ENCODE measurements at places on chromosomes 11 and 22.

DNA sequence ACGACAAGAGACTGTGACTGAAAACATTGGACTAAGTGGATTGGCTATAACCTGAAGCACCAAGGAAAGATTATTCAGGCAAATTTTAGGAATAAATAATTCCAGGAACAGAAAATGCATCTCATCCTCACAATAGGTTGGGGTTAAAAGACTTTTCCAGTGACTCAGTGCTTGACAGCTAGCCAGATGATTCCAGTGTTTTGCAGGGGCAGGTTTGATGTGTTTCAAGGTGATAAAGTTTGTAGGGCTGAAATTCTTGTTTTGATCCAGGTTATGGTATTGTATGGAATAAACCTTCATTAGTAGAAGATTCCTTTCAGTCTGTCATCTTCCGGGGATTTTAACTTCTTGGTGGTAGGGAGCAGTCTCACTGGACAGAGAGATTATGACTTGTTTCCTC, 2.3 kb downstream of the EXT2 start:
- DNase-seq = no peak

GRCh38 chr22:39806109-39806508, 87.5 kb downstream of the ENTHD1 start:
- no peak for DNase-seq

DNA sequence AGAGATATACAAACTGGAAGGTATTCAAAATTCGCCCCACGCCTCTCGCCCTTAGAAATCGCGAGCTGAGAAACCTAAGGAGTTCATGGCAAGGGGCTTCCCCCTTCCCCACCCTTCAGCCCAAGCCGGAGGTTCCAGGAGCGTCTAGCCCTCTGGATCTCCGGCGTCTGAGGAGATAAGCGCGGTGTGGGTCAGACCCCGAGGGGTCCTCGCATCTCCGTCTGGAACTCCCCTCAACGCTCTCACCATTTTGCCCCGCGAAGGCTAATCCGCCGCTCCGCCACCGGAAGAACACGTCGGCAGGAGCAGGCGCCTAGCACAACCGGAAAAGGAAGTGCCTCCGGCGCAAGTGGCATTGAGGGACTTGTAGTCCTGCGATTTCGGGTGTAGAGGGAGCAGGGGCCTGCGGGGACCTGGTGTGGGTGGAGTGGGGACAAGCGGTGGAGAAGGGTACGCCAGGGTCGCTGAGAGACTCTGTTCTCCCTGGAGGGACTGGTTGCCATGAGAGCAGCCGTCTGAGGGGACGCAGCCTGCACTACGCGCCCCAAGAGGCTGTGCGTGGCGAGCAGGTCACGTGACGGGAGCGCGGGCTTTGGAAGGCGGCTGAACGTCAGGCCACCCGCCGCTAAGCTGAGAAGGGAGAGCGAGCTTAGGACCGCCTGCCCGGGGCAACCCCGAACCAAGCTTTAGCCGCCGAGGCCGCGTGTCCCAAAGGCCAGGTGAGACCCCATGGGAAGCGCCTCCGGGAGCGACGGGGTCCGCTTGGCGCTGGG, at the start of the genes FEN1 and TMEM258:
TSS of gene FEN1 (plus strand) at position 602 of the 773 bp plus-strand sequence. CDS start 2,451 bp downstream, outside the sequence.
TSS of gene TMEM258 (minus strand) at position 290 of the 773 bp plus-strand sequence. CDS start at position 249, 41 bp downstream.
- DNase-seq = peak; percentile 72

DNA sequence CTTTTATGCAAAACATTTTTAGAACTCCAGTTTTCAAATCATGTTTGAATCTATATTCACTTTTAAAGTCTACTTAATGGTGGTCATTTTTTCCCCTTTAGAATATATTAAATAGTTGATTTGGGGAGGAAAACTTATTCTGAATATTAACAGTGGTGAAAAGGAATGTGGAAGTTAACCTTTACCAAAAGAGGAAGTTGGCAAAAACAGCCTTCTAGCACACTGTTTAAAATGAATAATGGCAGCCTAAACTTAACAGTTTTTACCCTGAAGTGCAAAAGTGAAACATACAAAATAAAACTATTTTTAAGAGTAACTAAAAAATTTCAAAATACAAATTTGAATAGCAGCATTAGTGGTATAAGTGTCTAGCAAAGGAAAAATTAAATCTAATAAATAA, 86.4 kb downstream of the GRK3 start:
- DNase-seq = no peak

GRCh38 chr22:18997925-18998315, 61.8 kb upstream of the PRODH start:
- DNase-seq = no peak

DNA sequence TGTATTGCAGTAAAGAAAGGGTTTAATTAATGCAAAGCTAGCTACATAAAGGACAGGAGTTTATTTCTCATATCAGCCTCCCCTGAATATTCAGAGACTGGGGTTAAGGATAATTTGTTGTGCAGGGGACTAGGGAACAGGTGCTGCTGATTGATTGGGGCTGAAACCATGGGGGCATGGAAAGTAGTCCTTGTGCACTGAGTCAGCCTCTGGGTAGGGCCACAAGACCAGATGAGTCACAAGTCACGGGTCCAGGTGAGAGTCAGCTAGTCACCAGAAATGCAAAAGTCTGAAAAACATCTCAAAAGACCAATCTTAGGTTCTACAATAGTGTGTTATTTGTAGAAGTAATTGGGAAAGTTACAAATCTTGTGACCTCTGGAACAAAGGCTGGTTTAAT, 32.9 kb upstream of the SYT13 start:
- DNase-seq = no peak

- DNase-seq = no peak
These were observed 9.9 kb upstream of the TMPRSS4 start for GRCh38 chr11:118067006-118067405.

DNA sequence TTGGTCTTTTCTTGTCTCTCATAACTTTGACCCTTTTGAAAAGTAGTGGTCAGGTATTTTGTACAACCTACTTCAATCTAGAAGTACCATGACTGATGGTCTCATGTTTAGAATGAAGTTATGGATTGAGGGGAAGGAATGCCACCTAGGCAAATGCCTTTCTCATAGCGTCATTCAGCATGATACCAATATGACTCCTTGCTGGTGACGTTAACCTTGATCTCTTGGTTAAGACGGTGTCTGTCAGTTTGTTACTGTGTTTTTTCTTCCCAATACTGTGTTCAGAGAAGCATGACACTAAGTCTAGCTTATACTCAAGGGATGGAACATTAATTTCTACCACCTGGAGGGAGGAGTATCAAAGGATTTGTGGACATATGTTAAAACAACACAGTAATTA, 130.9 kb downstream of the KIF18A start:
- no peak for DNase-seq

DNA sequence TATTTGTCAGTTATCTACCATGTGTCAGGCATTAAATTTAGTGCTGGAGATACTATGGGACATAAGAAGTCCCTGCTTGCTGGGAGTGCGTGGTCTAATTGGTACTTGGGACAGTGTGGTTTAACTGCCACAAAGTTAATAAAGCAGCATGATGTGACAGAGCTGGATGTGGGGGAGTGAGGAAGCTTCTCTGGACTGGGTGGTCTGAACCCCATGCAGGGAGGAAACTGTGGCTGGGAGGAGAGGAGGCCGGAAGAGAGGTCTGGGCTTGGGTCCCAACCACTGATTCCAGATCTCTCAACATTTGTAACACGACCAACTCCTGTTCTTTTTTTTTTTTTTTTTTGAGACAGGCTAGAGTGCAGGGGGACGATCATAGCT, 37.1 kb downstream of the ST3GAL4 start:
- no peak for DNase-seq

DNA sequence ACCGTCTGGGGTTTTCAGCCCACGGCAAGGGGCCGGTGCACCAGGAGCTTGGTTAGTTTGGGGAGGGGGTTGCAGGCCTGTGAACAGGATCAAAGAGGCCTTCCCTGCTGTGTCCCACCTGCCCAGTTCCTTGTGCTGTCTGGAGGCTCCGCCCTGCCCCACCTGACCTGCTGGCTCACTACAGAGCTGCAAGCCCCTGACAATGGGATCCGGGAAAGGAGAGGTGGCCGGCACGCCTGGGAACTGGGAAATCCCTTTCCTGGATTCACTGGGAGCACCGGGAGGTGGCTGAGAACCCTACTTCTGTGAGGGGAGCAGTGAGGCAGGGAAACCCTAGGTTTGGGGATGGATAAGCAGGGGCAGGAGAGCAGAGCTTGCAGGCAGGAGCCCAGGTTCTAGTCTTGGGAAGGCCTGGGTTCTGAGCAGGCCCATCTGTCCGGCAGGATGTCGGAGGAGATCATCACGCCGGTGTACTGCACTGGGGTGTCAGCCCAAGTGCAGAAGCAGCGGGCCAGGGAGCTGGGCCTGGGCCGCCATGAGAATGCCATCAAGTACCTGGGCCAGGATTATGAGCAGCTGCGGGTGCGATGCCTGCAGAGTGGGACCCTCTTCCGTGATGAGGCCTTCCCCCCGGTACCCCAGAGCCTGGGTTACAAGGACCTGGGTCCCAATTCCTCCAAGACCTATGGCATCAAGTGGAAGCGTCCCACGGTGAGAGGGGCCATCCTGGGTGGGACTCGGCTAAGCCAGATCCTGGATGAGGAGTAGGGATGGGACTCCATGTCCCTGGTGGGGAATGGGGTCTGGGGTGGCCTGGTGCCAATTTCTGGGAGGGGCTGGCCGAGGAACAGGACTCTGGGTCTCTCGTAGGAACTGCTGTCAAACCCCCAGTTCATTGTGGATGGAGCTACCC, 786 bp downstream of the CAPN1 start:
- no peak for DNase-seq

DNA sequence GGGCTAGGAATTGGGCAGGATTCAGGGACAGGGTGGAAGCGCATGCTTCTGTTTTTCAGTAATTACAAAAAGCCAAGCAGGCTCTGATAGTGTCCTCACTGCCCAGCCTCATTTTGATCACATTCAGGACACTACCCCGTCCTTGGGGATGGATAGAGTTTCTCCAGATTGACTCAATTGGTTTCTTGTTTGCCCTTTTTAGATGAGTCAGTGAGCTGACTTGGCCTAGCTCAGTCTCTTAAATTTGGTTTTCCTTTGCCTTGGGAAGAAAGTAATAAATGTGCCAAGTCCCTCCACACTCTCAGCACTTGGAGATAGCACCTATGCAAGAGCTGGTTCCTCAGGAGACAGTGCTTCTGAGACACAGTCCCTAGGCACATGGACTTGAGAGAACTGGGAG, 25.5 kb downstream of the DKK3 start:
- DNase-seq = no peak

- no peak for DNase-seq
These were observed 1349.5 kb downstream of the BRD1 start for GRCh38 chr22:48478124-48478523.

- DNase-seq = no peak
These were observed 8.1 kb downstream of the SLC17A6 start for GRCh38 chr11:22346282-22346681.

- DNase-seq = no peak
These were observed 453.4 kb downstream of the NTM start for GRCh38 chr11:131823772-131824171.

DNA sequence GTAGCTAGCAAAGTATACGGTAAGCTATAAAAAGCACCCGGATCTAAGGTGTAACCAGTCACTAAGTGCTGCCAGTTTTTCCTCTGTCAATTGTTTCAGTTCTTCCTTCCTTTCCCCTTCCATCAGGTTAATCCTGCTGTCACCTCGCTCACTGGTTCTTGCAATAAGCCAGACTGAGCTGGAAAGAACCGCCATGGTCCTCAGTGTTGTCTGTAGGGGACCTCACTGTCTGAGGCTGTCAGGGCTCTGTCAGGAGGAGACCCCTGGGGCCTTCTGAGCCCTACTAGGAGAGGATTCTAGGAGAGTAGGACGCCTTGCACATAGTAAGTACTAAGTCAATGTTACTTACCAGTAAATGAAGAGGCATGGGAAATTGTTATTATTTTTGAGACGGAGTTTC, 1.4 kb upstream of the TBC1D22A start:
- DNase-seq = no peak

DNA sequence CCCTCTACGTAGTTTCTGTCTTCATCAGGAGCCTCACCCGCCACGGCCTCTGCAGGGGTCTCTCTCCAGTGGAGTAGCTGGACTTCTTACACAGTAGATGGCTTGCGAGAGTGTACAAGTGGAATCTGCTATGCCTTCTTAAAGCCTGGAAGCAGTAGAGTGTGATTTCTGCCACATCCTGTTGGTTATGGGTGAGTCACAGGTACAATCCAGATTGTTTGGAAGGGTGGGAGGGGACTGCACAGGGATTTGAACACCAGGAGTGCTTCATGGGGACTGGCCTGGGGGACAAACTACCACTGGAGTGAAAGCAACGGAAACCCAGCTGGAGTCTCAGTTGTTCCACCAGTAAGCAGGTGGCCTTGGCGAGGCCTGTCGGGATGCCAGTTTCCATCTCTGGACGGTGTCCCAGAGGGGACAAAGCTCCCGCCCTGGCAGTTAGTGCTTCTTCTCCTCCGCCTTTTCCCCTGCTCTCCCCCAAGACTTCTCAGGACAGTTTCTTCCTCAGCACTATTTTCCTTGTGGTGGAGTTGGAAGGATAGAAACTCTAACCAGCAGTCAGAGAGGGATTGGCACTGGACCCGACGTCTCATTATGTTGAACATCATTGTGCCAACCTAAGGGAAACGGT, 85.0 kb upstream of the RCN1 start:
- no peak for DNase-seq

DNA sequence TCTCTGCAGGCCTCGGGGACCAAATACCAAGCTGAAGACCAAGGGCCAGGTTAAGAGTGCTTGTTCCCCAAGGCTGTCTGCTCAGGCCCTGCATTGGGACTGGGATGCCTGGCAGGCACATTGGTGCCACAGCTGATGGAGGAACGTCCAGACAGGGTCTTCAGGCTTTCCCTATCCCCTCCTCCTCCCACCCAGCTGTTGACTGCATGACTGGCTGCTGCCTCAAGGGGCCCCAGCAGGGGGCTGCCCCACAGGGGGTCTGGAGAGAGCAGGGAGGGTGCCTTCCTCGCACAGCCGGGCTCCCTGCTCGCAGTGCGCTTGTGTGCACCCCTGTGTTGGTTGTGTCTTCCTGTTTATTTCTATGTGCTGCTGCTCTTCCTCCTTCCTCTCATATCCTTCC, 9.9 kb downstream of the RCOR2 start:
- DNase-seq = no peak

DNA sequence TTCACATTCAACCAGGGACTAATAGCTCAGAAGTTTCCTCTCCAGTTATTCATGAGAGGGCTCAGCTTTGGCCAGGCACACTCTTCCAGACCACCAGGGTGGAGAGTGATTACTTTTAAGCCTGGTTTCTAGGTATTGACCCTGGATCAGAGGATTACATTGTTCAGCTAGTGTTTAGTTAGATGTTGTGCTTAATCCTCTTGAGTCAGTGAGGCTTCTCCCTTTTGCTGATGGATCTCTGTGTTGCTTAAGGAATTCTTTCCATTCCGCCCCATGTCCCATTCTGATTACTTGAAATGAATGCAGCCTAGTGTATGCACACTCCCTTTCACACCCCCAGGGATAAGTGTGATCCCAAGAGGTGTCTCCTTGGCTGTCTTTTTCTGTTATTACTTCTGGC, 271.7 kb upstream of the ANO5 start:
- DNase-seq = no peak

All from effector memory CD4-positive, alpha-beta T cell (primary cell).